ENCODE measurements at places on chromosomes 7 and 10. TPM values are rescaled to one million over a fixed set of nuclear protein-coding genes. Genes with fewer than 3 reads are reported as not detected.

The OR9A2 gene
- total RNA-seq: not detected

The LGI1 gene
- total RNA-seq: not detected

The ZNF503 gene
- total RNA-seq: 9.3 TPM

The CTNNA3 gene
- not detected for total RNA-seq

The PNLIPRP3 gene
- total RNA-seq: not detected

The DKK1 gene
- total RNA-seq: 2,288 TPM

The SPDYE16 gene
- total RNA-seq: 0.21 TPM

The WNT8B gene
- total RNA-seq: not detected

DNA sequence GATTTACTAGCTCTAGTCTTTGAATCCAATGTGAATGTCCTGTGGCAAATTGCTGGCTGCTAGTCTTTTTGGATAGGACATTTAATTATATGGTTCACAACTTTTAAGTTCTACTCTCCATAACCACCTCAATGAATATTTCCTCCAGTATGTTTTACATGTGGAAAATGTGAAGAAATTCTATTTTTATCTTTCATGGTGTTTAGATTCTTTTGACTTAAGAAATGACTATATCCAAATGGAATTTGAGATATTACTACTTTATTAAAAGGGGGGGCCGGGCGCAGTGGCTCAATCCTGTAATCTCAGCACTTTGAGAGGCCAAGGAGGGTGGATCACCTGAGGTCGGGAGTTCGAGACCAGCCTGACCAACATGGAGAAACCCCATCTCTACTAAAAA lies 202.0 kb downstream of the ARL4A start:
- no peak for DNase-seq

DNA sequence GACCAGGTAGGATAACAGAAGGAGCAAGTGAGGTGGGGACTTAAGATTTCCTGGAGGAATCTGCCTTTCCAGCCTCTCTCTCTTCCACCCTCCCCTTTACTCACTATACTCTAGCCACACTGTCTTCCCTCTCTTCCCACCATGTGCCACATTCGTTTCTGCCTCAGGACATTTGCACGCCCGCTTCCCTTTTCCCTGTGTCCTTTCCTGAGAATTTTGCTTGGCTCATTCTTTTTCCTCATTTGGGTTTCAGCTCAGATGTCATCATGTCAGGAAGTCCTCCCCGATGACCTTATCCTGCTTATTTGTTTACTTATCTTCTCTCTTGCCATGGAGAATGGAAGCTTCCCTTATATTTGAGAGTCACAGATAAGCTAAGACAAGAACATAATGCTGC lies 363.8 kb downstream of the PRPF18 start:
- DNase-seq: no peak

GRCh38 chr10:80582286-80582960 lies 44.7 kb downstream of the SH2D4B start:
- no peak for DNase-seq

DNA sequence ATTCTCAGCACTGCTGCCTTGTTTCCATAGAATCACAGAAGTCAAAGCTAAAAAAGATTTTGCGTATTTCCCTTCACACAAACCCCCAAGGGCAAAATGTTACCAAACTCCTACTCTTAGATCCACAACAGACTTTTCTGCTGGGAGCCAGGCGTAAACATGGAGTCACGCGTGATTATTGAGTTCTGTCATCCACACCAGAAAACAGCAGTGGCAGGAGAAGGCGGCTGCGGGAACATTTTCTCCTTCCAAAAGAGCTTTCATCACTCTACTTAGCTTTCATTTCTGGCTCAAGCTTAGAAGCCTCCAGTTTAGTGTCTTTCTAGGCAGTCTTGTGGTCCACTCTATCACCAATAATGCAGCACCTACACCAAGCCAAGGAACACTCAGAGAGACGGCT lies 712.9 kb upstream of the NRP1 start:
- no peak for DNase-seq

DNA sequence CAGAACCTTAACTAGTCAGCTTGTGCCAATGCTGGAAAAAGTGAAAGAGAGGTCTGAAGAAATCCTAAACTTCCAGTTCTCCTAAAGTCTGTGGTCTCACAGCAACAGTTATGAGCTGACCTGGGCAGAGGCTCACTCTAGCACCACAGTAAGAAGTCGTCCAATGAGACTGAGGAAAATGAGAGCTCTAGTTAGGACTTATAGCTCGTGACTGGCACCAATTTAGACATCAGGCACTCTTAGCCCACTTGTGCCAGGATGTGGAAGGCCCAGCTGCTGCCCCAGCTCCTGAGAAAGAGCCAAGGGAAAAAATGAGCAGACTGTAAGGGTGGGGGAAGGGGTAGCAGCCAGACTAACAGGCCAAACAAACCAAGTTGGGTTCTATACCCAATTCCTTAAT lies 7.6 kb downstream of the MMS19 start:
- no peak for DNase-seq

GRCh38 chr10:57706576-57707299 lies 561.0 kb downstream of the IPMK start:
- no peak for DNase-seq

- no peak for DNase-seq
Observed at GRCh38 chr7:142690554-142691182, 58.6 kb upstream of the PRSS1 start.

DNA sequence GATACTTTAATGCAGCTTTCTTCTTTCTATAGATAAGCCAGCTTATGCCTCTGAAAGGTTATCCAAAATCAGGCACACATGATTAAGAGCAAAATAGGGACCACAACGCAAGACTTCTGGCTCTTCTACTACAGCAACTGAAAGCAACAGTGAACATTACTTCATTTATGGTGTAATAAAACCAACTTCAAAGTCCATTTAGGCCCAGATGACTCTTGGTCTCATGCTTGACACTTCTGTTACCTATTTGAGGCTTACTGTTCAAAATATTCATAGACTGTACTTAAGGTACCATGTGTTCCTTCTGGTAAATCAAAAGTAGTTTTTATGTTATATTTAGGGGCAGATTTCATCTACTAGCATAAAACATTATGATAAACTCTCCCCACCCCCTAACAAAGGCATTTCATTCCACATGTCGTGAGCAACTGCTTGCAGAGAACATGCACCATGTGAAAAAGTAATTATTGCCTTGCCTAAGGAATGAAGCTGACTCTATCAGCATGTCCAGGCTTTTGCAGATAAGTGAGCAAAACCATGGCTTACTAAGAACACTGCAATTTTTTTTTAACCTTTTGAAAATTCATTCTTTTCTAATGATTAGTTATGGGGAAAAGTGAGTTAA lies 154.9 kb upstream of the ITGB1 start:
- peak; percentile 45 for DNase-seq

- DNase-seq: no peak
Observed at GRCh38 chr7:128148676-128149075, 92.4 kb upstream of the LEP start.

GRCh38 chr10:60350400-60350799 lies 39.3 kb downstream of the ANK3 start:
- DNase-seq: no peak
